ENCODE measurements at places on chromosomes 4 and X.
A peak's percentile ranks its signal among the peaks of the same experiment; 100 is the strongest.

DNA sequence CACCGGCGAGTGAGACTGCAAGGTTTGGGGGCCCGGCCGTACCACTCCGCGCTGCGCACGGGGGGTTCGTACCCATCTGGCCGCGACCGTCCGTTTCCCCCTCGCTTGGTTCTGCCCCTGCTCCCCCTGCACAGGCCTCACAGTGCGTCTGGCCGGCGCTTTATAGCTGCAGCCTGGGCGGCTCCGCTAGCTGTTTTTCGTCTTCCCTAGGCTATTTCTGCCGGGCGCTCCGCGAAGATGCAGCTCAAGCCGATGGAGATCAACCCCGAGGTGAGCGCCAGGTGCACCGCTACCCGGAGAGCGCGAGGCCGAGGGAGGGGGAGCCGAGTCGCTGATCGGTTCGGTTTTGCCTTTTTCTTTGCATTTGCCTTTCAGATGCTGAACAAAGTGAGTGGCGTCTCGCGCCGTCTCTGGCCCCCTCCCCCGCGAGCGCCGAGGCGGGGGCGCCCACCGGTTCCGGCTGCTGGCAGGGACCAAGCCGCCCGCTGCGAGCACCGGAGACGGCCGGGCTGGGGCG is at the start of gene UCHL1:
Gene UCHL1 (plus strand): TSS at position 189 of the 517 bp plus-strand sequence. CDS start 49 bp downstream, at position 238.
- DNase-seq, result no peak

DNA sequence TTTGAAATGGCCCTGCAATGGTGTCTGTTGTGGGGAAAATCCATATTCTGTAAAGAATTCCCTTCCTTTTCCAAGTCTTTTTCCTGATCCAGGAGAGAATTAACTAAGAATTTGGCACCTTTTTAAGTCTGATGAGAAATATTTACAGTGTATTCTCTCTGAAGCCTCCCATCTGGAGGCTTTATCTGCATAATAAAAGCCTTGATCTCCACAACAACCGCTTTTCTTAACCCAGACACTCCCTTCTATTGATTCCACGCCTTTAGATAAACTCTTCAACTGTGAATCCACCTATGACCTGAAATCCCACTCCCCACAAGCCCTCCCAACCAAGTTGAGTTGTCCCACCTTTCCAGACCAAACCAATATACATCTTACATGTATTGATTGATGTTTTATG is 43.1 kb upstream of the TMPRSS11E start:
- DNase-seq, result no peak

GRCh38 chrX:51931566-51932150 is 38.2 kb downstream of the MAGED1 start:
- DNase-seq, result peak; percentile 3

GRCh38 chr4:177322266-177322665 is 12.6 kb downstream of the NEIL3 start:
- no peak for DNase-seq

DNA sequence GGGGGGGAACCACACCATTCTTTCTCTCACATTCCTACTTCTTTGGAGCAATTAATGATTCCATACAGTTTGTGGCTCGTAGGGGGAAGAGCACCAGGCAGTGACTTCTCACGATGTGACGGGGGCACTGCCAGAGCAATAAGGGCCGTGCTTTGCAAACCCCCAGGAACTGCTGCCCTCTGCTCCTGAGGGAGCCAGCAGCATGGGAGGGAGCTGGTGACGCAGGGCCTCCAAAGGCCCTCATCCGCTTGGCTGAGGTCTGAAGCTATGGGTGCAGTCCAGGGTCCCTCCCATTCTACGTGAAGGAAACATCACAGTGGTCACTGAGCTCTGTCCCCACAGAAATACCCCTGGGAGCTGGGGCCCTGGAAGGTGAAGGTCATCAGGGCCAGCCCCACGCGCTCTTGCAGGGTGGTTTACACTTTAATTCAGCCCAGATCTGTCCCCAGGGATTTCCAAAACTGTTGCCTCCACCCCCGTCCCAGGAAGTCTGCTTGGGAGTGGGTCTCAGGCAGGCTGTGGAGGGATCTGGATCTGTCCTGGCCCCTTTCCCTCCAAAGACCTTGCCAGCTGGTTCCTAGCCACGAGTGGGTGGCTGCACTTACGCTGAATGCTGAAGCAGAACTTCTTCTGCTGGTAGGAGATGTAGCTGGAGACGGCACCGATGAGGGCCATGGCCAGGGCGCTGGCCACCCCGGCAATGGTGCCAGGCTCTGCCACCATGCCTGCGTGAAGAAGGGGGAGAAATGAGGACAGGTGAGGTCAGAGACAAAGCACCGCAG is 82.6 kb downstream of the MTMR1 start:
- no peak for DNase-seq

DNA sequence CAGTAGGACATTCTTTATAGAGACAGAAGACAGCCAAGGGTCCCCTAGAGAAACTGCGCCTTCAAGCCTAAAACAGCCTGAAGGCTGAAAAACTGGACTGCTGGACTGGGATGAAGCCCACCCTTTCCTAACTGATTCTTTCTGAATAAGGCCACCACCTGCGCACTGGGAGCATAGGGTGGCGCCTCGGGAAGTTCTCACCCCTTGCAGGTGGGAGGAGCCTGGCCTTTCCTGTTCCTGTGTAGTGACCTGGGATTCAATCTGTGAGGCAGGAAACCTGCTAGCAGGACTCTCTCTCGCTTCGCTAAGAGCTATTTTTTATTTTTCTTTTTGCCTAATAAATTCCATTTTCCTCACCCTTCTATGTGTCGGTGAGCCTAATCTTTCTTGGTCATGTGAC is 61.8 kb upstream of the KLHL13 start:
- no peak for DNase-seq

DNA sequence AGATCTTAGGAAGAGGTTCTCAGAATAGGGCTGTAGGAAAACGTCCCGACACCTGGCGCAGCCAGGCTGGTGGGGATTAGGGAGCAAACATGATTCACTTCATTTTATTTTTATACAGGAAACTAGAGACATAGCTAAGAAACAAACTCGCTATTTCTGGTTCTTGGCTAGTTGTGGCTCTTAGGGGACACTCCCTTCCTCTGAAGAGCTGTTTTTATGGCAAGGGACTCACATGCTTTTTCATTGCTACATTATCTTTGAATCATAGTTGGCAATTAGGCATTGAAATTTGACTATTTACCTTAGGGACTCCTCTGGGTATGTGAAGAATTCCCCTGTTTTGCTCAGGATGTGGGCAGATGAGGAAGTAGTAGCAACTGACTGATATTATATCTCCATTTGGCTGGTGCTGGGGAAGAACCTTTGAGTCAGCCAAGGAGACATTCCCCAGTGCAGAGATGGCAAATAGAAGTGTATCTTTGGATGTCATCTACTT is 174.5 kb downstream of the SMIM20 start:
- DNase-seq, result no peak

DNA sequence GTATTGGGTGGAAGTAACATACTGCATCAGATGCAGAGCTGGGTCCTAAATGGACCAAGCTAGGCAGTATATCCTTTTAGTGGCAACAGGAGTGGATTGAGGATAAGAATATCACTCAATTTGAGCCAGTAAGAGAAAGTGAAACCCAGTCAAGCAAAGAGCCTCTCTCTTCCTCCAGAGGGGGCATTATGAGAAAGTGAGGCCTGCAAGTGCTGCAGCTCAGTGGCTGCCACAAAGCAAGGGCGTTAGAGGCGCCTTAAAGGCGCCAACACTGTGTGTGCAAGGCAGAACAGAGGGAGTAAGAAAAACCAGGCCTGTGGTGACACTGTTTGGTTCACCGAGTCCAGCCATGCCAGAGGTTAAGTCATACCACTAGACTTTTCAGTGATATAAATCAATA is 17.5 kb downstream of the STX18 start:
- DNase-seq, result no peak

GRCh38 chr4:34009951-34010350 is 2234.4 kb downstream of the ARAP2 start:
- no peak for DNase-seq

- no peak for DNase-seq
These were observed 32.8 kb downstream of the STBD1 start for GRCh38 chr4:76339364-76339763.

DNA sequence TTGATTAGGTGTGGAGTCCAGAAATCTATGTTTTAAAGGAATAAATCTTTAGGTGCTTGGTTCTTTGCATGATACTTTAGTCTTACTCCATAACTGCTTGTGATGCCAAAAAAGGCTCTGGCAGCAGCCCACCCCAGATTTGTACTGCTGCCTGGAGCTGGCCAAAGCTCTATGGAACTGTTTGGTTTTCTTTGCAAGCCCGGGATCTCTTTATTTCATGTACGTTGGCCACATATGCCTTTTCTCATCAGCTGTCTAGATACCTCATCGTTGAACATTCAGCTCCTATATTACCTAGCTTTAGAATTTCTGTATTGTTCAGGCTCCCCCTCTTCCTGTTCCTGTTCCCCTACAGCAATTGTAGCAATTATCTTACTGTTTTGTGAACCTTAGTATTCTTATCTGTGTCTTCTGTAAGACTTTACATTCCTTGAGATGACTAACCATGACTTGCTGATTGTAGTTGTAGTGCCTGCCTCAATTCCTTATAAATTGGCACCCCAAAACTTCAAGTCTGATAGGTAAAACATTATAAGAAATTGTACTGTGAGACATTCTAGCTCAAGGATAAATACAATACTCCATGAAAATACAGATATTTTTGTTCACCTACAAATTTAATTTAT is 199.4 kb upstream of the GPRIN3 start:
- DNase-seq, result no peak

DNA sequence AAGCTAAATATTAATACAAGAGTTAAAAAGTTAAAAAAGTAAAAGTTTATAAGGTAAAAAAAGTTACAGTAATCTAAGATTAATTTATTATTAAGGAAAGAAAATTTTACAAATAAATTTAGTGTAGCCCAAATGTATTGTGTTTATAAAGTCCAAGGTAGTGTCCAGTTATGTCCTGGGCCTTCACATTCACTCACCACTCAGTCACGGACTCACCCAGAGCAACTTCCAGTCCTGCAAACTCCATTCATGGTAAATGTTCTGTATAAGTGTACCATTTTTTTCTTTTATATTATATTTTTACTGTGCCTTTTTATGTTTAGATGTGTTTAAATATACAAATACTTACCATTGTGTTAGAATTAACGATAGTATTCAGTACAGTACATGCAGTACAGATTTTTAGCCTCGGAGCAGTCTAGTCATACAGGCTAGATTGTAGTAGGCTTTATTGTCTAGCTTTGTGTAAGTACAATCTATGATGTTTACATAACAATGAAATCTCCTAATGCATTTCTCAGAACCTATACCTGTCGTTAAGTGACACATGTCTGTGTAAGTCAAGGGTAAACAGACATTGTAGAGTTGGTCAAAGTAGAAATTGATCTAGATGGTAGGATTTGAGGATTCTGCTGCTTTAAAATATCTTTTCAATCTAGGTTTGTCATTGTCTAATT is 197.7 kb downstream of the GC start:
- DNase-seq, result no peak
